ENCODE measurements at places on chromosomes 1 and 21.
A peak's percentile ranks its signal among the peaks of the same experiment; 100 is the strongest.

GRCh38 chr1:18934205-18935000, 22.1 kb downstream of the IFFO2 start:
- peak; percentile 61 for DNase-seq

- no peak for DNase-seq
Observed at GRCh38 chr1:33190701-33191100, 8.9 kb upstream of the TRIM62 start.

GRCh38 chr1:90313778-90314177, 318.9 kb downstream of the ZNF326 start:
- no peak for DNase-seq

DNA sequence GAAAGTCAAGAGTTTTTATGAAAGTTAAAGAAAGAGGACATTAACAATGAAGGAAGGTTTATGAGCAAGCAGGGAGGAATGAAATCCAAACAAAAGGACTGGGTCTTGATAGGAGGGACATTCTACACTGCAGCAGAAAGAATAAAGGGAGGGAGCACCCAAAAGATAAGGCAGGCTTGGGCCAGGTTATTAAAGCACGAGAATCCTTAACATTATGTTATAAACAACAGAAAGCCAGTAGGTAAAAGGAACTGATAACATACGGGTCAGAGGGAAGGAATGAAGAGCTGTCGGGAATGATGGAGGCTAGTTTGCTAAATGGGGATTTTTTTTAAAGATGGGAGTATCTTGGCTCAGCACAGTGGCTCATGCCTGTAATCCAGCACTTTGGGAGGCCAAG, 19.4 kb downstream of the LPGAT1 start:
- no peak for DNase-seq

DNA sequence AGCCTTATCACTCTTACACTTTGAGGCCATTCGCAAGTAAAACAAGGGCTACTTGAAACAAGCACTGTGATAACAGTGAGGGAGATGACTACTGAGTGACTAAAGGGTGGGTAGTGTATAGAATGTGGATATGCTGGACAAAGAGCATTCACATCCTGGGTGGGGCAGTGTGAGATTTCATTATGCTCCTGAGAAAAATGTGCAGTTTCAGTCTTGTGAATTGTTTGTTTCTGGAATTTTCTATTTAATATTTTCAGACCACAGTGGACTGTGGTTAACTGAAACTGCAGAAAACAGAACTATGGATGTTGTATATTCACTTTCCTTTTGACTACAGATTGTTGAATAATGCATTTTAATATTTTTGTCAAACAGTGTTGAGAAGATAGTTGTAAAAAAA, 25.1 kb upstream of the B3GALT2 start:
- no peak for DNase-seq

GRCh38 chr1:161259345-161259702, 779 bp downstream of the PCP4L1 start:
- DNase-seq: no peak

- no peak for DNase-seq
Observed at GRCh38 chr1:53689223-53689622, 49.7 kb downstream of the GLIS1 start.

DNA sequence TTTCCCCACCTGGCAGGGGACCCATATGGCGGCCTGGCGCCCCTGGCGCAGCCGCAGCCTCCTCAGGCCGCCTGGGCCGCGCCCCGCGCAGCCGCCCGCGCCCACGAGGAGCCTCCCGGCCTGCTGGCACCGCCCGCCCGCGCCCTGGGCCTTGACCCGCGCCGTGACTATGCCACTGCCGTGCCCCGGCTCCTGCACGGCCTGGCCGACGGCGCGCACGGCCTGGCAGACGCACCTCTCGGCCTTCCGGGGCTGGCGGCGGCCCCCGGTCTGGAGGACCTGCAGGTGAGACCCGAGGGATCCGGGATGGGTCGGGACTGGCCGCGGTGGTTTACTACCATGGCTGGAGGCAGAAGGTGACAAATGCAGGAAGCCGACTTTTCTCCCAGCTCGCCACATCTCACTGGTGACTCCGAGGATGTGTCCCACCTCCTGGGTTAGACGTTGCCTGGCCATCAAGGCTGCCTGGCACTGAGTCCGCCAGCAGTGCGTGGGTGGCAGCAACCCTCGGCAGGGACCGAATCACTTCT, 1.1 kb downstream of the TFAP2E start:
- no peak for DNase-seq

GRCh38 chr21:45981151-45982091, at the start of gene COL6A1:
Gene COL6A1 (plus strand): TSS chr21:45981770. CDS start chr21:45981851, 81 bp downstream.
- DNase-seq: no peak

DNA sequence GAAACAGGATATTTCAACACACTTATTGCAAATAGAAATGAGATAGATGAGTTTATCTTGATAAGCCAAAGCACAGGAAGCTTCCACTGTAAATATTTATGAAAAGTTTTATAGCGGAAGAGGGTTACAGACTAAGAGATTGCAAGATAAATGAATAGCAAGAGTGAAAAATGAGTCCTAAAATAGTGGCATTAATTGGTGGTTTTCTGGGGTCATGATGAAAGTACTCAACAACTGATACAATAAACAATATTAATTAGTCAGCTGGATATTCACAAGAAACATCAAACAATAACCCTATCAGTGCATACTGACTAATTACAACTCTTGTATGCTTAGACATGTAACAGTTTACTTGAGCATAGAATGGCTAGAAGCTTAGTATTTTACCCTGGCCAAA, 154.8 kb upstream of the CHODL start:
- no peak for DNase-seq

- no peak for DNase-seq
Observed at GRCh38 chr1:78587211-78587610, 33.0 kb upstream of the IFI44L start.

GRCh38 chr1:54495954-54496353, 52.1 kb upstream of the ACOT11 start:
- no peak for DNase-seq

- peak; percentile 77 for DNase-seq
Observed at GRCh38 chr1:242523719-242524570, 552 bp downstream of the PLD5 start.

GRCh38 chr1:63804829-63805484, 31.1 kb downstream of the ROR1 start:
- DNase-seq: no peak

DNA sequence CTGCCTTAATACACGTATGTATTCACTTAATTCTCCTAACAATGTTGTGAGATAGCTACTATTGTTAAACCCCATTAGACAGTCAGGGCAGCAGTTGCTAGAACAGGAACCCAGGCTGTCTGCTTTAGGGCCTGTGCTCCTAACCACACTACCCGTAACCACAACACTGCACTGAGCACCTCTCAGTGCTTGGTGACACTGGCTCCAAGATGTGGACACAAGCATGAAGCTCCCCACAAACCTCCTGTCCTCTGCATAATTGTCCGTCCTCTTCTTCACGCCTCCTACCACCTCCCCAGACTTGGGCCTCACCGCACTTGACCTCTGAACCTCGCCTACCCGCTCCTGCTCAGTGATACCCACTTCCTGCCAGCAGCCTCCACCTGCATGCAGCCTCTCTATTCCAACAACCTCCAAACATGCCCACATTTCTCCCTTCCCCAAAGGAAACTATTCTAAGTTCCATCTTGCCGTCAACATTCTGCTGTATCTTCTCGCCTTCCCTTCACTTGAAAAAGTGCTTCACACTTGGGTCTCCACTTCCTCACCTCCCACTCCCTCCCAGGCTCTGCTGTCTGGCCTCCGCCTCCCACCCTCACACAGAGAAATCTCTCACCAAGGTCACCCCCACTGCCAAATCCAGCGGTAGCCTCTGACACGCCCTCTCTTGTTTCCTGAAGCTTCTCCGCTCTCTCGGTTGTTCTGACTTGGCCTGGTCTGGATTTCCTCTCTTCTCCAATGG, 14.6 kb upstream of the AHDC1 start:
- DNase-seq: no peak

- no peak for DNase-seq
Observed at GRCh38 chr1:198267921-198268320, 111.1 kb downstream of the NEK7 start.

Data from DMS153 (cell line).